NCI-H460 (cell line): ENCODE measurements at places on chromosomes 2 and 18. TPM values are rescaled to one million over a fixed set of nuclear protein-coding genes. Genes with fewer than 3 reads are reported as not detected.

GRCh38 chr2:20618468-20618885 lies 32.4 kb downstream of the HS1BP3 start:
- peak; percentile 68 for DNase-seq

GRCh38 chr2:7994397-7994951 lies 687.4 kb upstream of the ID2 start:
- DNase-seq: no peak

LIMS3 gene
- 1.8 and 4.6 TPM in 2 replicates for total RNA-seq

DNA sequence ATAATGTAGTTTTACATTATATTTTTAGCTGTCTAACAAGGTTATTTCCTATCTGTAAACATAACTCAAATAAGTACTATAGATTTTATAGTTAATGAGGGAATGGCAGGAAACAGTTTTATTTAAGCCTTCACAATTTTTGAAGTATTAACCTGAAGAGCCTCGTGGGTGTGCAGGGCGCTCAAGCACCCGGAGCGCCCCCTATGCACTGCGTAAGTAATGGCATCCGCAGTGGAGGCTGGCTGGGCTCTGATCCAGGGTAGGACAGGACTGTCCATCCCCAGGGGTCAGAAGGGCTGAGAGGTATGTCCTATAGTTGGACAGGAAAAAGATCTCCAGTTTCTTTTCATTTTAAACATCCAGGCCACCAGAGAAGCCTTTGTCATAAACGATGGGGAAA lies 8.2 kb upstream of the GBX2 start:
- no peak for DNase-seq

DNA sequence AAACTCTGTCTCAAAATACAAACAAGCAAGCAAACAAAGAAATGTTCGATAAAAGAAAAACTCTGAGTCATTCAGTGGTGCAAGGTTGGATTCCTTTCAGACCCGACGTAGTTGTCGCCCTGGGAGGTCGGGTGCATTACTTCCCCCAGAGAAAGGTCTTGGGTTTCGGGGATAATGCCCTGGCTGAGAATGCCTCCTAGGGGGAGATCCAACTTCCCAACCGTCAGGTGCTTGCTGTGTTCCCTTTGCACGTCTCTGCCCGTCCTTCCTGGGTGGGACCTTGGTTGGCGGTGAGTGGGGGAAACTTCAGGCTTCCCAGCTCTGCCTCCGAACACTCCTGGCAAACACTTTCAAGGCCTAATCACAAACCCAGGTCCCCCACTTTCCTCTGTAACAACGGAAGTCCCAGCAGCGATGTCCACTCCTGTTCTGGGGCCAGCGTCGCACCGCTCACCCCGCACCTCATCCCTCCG lies 609 bp downstream of the TPGS2 start:
- no peak for DNase-seq

C2orf66 gene
- total RNA-seq: 0.58 and 0.84 TPM in 2 replicates

GRCh38 chr2:181157326-181157725 lies 176.9 kb downstream of the UBE2E3 start:
- no peak for DNase-seq

RAX gene
- not detected in 2 replicates for total RNA-seq

DNA sequence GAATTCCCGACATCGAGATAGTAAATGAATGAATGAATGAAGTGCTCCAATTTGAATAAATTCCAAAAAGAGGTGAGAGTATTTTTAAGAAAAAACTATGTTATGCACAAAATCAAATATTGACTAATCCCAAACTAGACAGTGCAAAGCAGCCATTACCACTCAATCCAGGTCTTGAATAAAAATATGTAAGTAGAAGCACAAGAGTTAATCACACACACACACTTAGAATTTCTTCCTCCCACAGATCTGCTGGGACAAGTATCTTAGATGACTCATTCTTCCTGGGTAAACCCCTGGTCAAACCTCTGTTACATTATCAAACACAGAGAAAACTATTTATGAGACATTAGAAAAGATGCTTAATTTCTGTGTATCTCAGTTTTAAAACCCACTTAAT lies 102.0 kb downstream of the PLA2R1 start:
- DNase-seq: no peak

GRCh38 chr2:149087751-149088150 lies 49.3 kb downstream of the LYPD6B start:
- no peak for DNase-seq

MLPH gene
- total RNA-seq: 81.6 and 107 TPM in 2 replicates

DNA sequence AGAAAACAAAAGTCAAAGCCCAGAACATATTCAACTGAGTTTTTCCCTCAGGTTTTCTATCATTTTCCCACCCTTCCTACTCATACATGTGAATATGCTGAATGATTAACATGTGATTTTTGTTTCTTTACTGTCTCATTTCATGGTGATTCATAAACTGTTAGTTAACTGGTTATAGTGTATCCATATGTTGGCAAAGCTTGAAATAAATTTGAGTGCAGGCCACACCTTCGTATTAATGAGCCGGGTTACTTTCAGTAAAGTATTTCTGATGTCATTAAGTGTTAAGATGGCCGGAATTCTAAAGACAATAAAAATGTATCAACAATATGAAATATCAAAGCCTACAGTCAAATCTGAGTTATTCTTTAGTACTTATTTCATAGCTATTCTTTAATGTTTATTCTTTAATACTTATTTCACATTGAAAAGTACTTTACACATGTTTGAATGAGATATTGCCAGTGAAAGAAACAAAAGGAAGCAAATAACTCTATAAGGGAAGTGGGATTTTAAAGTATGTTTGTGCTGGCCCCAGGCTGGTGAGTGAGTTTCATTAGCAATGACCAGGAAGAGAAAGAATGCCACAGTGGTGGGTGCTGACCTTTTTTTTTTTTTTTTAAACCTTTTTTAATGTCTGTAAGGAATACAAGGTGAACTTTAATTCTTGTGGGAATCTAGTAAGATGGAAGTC lies 178.6 kb downstream of the NEDD4L start:
- no peak for DNase-seq

GRCh38 chr18:37654034-37654433 lies 88.4 kb upstream of the CELF4 start:
- no peak for DNase-seq

- no peak for DNase-seq
Measured at GRCh38 chr18:12014521-12015415, 33.5 kb downstream of the IMPA2 start.

CD8B2 gene
- total RNA-seq: not detected in 2 replicates

DNA sequence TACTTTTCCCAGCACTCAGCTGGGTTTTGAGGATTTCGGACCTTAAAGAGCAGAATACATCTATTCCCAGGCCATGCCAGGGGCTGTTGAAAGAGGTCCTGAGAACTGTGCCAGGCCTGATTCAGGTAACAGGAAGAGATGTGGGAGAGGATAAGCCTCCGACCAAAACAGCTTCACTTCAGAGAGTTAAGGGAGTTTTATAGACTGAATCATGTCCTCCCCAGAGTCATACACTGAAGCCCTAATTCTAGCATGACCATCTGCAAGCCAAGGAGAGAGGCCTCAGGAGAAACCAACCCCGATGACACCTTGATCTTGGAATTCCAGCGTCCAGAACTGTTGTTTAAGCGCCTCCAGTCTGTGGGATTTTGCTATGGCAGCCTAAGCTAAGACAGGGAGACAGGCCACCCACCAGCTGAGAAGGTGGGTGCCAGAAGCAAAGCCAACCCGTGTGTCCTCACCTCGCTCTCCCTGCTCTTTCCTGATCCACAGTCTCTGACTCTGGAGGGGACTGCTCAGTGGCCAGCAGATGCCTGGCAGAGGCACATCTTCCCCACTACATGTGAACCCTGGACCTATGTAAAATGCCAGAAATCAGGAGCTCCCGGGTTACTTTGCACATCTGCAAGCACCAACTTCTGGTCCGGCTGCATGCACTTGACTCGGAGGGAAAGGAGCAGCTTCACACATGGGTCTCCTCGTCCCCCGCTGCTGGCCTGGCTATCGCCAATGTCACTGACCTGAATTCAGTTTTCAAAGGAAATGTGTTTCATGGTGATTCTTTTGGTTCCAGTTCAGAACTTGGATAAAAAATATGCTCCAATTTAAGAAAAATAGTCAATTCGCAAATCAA lies 116.8 kb upstream of the EPC2 start:
- no peak for DNase-seq

DNA sequence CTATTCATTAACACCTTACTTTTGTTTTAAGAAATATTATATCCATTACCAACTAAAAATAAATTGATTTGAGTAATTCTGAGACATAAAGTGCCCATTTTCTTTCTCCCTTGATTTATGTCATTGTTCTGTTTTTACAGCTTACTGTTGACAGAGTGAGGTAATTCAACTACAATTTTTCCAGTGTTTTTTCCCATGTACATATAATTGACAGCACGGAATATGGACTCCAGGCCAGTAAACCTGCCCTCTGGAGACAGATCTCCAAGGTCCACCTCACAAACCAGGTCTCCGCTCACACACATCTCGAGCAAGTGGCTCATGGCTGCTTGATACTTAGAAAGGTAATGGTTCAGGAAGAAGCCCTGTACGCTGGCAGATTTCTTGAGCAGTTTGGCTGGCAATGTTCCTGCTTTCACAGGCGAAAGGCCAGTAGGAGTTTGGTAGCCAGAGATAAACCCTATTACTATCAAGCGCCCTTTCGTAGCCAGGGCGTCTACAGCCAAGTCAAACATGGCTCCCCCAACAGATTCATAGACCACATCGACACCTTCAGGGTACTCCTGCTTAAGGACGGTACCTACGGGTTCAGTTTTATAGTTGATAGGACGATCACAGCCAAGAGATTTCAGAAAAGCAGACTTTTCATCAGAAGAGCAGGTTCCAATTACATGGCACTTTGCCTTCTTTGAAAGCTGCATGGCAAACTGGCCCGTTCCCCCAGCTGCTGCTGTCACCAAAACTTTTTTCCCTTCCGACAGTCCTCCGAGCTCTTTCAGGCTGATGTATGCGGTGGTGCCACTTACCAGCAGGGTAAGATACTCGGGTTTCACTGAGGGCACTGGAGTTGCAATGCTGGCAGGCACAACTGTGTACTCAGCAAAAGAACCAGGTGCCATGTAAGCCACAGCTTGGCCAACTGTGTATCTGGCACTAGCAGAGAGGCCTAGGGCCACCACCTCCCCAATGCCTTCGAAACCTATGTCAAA lies 7.4 kb downstream of the PTGR3 start:
- DNase-seq: no peak

CFAP221 gene
- total RNA-seq: not detected in 2 replicates

DNA sequence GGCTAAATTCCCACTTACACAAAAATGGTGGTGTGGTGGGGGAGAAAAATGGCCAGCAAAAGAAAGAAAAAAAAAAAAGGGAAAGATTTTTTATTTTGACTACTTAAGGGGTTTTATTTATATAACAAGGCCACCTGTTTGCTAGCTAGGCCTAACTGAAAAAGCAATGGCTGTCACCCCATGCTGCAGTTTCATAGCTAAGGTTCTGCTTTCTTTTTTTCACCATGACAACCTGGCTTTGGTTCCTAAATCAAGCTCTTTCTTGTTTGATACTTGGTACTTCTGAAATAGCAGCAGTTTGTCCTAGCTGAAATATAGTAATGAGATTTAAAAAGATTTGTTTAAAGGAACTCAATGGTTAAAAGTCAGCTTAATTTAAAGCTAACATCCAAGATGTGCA lies 433.2 kb upstream of the MEX3C start:
- DNase-seq: no peak

GRCh38 chr2:44549099-44549471 lies 187.3 kb downstream of the CAMKMT start:
- DNase-seq: peak; percentile 37

LIMS4 gene
- total RNA-seq: not detected in 2 replicates

GRCh38 chr2:203412546-203413331 lies 84.5 kb downstream of the ABI2 start:
- DNase-seq: no peak

- no peak for DNase-seq
Measured at GRCh38 chr2:160936044-160936806, 224.0 kb upstream of the TANK start.

- no peak for DNase-seq
Measured at GRCh38 chr18:35935805-35936204, 36.7 kb upstream of the RMP24 start.

DNA sequence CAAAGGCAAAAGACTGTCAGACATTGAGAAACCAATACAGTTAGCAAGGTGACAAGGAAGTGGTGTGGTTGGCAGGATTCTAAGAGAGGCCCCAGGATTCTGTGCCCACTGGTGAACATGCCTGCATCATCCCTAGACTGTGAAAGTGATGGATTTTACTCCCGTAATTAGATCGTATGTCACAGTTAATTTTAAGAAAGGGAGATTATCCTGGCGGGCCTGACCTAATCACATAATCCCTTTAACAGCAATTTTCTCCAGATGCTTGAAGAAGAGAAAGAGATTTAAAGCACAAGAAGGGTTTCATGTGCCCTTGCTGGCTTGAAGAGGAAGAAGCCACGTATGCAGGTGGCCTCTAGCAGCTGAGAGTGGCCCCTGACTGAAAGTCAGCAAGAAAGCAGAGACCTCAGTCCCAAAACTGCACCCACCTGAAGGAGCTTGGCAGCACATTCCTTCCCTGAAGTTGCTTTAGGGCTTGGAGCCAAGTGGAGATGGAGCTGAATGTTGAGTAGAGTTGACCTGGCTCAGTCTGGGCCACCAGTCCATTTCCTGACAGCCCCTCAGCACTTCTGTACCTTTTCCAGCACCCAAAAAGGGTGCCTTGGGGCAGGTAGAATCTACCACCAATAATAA lies 49.1 kb downstream of the GTF3C3 start:
- no peak for DNase-seq

FBXO41 gene
- total RNA-seq: 0.66 and 1.4 TPM in 2 replicates

DNA sequence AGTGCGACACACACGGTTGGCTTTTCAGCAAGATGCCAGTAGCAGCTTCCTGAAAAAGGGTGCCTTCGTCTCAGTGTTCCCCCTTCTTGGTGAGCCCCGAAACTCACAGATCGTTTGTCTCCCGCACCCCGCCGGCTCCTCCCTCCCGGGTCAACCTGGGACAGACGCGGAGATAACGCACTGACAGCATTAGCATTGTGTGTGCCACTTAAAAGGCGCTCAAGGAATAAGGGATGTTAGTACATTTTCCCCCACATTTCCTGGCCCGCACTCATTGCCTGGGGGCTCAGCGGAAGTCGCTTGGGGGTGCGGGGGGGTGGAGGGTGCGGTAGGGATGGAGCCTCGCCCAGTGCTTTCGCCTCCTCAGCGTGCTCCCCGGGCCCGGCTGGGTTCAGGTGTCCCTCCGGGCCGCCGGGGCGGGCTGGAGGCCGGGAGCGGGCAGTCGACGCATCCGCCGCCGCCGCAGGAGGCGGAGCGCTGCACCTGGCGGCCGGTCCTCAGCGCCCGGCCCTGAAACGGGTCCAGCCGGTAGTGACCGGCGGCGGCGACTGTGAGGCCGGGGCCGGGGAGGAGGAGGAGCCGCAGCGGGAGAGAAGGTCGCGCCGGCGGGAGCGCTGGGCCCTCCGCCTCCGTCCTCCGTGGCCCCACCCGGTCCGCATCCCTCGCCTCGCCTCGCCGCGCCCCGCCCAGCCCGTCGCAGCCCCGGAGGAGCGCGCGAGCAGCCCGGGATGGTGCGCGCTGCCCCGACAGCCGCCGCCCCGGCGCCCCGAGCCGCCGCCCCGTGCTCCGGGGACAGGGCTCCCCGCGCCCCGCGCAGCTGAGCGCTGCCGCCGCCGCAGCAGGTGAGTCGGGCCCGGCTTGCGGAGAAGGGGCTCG lies at the start of gene MFSD6:
Gene MFSD6 (plus strand): TSS at position 694 of the 876 bp plus-strand sequence. CDS start 27,675 bp downstream, outside the sequence.
- peak; percentile 27 for DNase-seq
